NCI-H187 (cell line): ENCODE measurements at places on chromosomes 5 and 9.

DNA sequence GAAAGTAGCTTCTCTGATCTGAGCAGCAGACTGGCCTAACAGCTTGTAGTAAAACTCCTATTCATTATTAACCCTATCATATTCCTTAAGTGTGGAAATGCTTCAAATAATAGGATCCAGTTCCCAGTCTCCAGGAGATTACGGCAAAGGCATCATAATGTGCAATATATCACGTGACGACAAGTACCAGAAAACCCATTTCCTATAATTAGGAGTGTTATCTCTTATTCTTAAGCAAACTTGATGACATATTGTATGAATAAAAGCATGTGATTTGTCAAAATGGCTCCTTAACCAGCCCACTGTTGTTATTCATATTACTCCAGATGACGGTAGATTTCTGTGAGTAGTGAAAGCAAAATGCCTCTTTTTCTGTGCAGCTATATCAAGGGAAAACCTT is 2.9 kb downstream of the SV2C start:
- no peak for DNase-seq

DNA sequence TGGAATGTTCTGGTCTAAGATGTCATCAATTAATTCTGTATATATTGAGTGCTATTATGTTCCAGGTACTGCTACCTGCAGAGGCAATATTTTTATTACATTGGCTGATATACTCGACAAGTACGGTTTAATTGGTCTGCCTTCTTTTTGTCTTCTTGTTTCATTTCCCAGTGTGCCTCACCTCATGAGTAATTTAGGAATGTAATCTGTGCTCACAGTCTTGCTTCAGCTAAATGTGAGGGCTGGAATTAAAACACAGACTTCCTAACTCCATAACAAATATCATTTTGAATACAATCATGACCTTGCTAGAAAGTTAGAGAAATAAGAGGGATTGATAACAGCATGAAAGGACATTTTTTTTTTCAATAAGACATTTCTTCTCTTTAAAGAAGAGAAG is 20.1 kb upstream of the SPINK5 start:
- DNase-seq = no peak

DNA sequence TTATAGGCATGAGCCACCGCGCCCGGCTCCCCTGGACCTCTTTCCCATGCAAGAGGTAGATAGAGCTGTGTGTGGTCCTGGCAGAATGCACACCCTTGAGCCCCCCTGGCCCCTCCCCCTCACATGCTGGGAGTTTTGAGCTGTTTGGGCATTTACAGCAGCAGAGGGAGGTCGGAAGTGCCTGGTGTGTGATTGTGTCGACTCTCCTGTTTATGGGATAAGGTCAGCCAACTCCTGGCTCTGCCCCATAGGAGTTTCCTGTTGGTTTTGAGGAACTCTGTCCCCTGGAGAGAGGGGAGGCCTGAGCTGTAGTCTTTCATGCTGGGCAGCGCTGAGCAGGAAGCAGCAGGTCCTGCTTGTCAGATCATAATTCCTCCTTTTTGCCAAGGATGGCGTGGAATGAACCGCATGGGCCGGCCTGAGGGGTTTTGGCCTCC is 6.0 kb downstream of the LRRC8A start:
- DNase-seq = no peak

DNA sequence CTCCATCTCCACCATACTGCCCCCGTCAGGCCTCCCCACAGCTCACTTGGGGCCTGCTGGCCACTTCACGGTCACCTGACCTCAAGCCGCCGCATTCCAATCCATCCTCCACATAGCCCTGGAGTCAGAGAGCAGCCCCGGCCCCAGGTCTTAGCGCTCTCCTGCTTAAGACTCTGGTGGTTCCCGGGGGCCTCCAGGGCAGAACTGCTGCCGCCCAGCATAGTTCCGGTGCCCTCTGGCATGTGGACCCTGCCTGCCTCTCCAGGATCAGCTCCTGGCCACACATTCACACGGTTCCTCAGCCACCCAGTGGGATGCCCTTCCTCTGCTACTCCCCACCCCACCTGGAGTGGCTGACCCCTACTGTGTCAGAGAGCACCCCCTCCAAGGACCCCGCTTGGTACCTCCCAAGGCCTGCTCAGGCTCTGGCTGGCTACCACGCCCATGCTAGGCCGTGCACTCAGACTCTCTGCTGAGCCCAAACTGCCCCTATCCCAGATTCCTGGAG is 8.7 kb downstream of the PHYKPL start:
- no peak for DNase-seq

DNA sequence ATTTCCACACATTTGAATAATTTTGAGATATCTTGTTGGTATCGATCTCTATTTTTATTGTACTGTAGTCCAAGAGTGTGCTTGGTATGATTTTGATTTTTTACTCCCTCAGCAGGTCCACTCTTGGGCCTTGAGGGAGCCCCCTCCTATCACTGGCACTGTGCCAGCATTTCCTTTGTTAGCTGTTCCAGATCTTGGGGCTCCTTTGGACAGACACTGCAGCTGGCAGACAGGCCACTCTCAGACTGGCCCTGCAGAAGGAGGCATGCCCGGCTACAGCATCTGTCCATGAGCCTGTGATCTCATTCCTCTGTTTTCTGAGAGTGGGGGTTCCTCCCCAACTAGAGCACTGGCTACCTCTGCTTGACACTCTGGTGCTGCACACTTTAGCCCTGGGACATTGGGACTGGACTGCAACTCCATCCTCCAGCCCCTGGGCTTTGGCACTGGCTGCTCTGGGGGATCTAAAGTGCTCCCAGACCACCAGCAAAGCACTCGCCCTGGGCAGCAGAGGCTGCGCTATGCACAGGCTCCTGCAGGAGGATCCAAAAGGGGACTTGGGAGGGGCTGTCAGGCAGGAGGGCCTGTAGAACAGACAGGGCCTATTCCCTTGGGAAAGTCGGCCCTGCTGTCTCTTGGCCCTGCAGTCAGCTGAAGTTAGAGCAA is 271.3 kb upstream of the DMAC1 start:
- DNase-seq = no peak

GRCh38 chr9:86708918-86709835 is 238.1 kb downstream of the GAS1 start:
- DNase-seq = no peak

DNA sequence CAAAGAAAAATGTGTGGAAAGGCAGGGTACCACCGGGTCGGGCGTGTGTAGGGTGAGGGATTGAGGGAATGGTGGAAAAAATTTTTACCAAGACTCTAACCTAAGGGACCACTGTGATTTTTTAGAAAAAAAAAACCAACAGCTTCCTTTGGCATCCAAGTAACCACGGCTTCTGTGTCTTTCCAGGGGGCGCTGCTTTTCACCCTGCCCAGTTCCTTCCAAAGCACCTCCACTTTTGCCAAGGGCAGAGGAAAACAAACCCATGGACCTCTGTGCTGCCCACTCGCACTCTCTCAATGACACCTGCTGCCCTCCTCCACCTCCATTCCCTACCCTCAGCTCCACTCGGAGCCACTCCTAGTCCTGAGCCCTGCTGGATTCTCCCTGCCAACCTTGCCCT is 381.0 kb downstream of the ENC1 start:
- no peak for DNase-seq

GRCh38 chr9:76906647-76906975 is 697 bp upstream of the PRUNE2 start:
- no peak for DNase-seq

GRCh38 chr5:36029914-36030313 is 36.8 kb downstream of the UGT3A2 start:
- no peak for DNase-seq

- no peak for DNase-seq
Measured at GRCh38 chr9:72352911-72353388, 12.1 kb downstream of the ZFAND5 start.

DNA sequence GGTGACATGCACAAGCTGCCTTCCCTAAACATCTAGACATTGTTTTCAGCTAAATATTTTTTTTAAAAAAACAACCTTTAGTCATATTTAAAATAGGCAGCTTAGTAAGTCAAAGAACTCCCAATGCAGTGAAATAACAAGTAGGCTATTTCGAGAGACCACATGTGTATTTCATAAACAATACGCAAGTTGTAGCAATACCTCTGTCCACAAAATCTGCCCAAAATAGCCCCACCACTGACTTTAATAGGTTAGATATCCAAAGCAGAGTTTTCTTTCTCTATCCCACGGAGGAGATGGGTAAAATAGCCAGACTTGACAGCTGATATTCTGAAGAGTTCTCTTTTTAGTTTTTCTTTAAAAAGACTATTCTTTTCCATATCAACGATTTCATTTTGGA is 1.2 kb downstream of the SLC24A2 start:
- no peak for DNase-seq

GRCh38 chr9:94563548-94563947 is 8.7 kb downstream of the PCAT7 start:
- DNase-seq = no peak

- DNase-seq = no peak
Measured at GRCh38 chr9:133855802-133856521, 117.8 kb upstream of the SARDH start.

DNA sequence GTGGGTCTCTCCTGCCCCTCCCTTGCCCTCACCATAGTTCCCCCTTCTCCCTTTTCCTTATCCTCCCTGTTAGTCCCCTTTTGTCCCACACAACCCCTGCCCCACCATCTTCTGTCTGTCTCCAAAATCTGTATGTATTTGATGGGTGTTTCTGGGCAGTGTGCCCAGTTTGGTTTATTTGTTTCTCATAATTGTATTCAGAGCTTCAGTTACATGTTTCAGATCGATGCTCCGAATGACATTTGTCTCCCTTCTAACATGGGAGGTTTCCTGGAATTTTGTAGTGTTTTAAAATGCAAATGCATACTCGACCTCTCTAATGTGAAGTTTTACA is 22.2 kb downstream of the FBXL7 start:
- DNase-seq = no peak

- no peak for DNase-seq
Measured at GRCh38 chr9:85453850-85454249, 287.9 kb downstream of the AGTPBP1 start.

DNA sequence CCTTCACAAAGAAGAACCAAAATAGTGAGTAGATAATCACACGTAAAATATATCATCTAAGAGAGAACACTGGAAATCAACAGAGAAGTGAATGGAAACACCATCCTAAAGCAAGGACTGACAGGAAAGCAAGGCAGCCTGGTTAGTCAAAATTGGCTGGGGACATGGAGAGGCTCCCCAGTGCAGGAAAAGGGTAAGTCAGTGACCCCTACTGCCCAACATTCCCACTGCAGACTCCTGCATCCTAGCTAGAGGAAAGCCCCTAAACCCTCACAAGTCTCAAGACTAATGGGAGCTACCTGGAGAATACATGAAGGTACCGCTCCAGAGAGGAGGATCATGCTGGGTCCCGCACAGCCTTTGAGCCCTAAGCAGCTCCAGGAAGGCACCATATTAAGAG is 60.1 kb downstream of the ZDHHC21 start:
- DNase-seq = no peak

DNA sequence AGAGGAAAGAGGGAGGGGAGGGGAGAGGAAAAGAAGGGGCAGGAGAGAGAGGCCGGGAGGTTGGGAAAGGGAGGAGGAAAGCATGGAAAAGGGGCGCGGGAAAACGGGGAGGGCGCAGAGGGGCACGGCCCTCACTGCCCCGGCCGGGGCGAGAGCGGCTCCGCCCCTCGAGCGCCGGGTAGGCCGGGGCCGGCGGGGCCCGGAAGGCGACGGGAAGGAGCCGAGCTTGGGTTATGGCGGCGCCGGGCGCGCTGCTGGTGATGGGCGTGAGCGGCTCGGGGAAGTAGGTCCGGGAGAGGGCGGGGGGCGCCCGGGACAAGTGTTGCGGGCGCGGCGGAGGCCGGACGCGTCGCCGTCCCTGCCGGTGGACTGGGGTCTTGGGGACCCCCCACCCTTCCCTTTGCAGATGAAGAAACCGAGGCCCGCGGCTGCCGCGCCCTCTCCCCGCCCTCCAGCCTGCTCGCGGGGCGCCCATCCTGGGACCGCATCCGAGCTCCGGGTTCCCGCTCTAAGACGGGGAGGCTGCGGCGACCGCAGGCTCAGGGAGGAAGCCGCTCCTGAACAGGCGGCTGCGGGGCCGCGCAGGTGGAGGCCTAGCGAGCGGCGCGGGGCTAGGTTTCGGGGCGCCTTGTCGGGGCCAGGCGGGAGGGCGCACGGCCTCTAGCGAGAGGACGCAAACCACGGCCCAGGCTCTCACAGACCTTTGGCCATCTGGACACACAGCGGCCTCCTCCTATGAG is at the start of gene IDNK:
Gene IDNK, plus strand, starts transcription at position 205 of the 740 bp plus-strand sequence. Its CDS starts 29 bp downstream, at position 234.
- DNase-seq = no peak

DNA sequence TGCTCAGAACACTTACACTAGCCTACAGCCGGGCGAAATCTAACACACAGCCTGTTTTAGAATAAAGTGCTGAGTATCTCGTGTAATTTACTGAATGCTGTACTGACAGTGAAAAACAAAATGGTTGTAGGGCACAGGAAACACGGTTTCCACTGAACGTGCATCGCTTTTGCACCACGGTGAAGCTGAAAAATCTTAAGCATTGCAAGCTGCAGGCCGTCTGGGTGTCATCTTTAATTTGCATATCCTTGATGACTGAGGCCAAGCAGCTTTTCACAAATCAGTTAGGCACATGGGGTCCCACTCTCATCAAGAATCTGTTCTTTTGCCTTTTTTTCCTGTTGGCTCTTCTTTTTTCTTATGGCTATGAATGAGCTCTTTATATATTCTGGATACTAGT is 58.2 kb downstream of the CAMSAP1 start:
- DNase-seq = no peak

GRCh38 chr9:109733690-109734089 is 46.3 kb upstream of the PALM2AKAP2 start:
- DNase-seq = no peak

GRCh38 chr5:31581498-31582099 is 49.5 kb downstream of the C5orf22 start:
- no peak for DNase-seq

GRCh38 chr9:113588242-113588810 is 124.8 kb downstream of the RGS3 start:
- no peak for DNase-seq

- DNase-seq = no peak
Measured at GRCh38 chr5:33148076-33148513, 292.7 kb upstream of the TARS1 start.

- DNase-seq = no peak
Measured at GRCh38 chr9:106468431-106468830, 394.5 kb upstream of the ZNF462 start.
